Activated naive CD4-positive, alpha-beta T cell treated with anti-CD3 and anti-CD28 coated beads for 36 hours (primary cell): ENCODE measurements at places on chromosomes 4 and X.
A peak's percentile ranks its signal among the peaks of the same experiment; 100 is the strongest.

- DNase-seq: peak; percentile 9
These were observed 35.7 kb downstream of the ZNF518B start for GRCh38 chr4:10421344-10422055.

DNA sequence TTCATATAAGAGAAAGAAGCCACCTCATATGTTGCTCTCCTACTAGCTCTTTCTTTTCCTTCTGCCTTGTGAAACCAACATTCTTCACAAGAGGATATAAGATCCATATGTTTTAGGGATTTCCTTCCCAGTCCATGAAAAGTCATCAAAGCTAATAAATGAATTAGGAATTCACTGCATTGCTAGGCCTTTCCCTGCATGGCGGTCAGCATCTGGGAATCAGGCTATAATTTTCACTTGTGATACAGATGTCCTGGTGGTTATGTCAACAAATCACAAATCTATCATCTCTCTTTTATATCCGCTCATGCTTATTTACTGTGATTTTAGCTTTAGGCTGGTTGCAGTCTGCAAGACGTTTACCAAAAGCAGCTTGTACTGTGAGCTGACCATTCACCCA, 510.0 kb downstream of the NLGN4X start:
- DNase-seq: no peak

DNA sequence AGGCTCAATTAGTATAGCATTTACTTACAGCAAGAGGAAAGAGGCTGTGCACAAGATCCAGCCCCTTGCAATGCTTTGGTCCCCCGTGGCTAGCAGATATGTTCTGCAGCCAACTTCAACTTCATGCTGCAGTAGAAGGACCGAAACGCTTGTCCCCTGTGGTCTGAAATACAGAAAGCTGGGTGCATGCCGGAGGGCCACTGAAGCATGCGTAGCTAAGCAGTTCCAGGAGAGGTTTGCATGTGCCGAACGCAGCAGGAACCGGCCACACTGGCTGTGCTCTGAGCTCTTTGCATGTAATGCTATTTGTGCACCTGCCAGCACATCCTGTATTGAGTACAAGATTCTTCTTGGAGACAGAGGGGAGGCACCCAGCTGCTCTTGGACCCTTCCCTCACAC, 35.8 kb upstream of the SHISA3 start:
- DNase-seq: no peak

DNA sequence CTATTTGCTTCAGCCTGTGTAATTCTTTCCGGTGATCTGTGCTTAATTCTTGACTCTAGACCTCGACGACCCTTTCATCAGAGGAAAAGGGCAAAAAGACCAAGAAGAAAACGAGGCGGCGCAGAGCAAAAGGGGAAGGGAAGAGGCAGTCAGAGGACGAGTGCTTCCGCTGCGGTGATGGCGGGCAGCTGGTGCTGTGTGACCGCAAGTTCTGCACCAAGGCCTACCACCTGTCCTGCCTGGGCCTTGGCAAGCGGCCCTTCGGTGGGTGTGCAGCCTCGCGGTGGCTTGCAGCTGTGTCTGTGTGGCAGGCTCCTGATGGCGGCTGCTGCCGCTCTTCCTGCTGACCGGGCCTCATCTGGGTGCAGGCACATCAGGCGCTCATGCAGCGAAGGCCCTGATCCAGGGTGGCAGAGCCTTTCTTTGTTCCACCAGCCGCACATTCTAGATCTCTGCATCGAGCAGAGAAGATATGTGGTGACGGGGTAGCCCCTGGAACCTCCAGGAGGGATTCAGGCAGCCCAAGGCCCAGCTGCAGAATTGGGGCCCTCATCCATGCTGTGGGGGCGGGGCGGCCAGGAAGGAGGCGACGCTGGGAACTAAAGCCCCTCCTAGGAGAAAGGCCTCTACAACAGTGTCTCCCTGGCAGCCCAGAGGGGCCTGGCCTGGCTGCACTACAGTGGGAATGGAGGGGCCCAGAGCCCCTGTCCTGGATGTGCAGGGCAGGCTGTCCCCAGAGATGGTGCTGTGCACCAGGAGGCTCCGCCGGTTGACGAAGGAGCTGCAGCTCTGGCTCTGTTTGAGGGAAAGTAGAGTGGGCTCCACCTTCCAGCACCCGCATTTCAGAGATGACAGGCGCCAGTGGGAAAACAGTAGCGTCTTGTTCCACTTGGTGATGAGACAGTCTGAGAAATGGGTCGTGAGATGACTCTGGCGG, 32.1 kb downstream of the NELFA start:
- no peak for DNase-seq

GRCh38 chr4:5237086-5237660, 185.9 kb downstream of the STK32B start:
- no peak for DNase-seq

GRCh38 chr4:88880501-88881226, 176.3 kb downstream of the FAM13A start:
- DNase-seq: no peak

DNA sequence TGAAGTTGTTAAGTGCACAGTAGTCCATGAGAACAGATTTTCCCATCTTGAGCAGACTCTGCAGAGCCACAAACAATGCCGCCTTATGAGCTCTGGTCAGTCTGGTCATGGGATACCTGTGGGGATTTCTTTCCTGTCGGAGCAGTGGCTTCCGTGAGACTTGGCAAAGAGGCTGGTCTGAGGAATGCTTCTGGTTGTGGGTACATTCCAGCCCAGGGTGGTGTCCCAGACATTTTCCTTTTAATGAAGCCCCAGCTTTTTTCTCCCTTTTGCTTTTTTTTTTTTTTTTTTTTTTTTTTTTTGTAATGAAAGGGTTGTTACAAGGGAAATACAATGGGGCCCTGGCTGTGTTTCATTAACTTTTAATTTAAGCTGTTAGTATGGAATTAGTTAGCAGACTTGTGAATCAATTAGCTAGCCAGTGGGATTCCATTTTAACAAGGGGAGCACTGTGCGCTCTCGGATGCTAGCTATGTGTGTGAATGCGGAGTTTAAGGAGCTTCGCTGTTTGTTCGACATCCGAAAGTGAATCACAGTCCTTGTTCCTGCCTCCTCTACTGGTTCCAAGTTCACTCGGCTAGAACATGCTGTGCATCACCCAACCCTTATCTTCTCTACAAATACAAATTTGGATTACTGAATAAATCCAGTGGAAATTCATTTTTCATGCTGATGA, 225.1 kb downstream of the CBR4 start:
- no peak for DNase-seq

DNA sequence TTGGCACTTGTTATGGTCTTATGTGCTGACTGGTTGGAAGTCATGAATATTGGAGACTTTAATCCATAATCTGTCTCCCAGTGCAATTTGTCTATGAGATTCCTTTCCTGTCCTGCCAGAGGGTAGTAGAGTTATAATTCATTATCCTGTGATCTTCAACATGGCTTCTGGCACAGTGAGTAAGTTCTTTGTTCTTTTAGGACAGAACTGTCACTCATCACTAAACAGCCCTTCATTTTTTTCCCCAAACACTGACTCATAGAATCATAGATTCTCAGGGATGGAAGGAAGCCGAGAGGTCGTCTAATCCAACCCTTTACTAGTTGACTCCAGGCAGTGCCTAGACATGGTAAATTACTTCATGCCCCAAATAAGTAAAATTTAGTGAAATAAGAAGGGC, 78.4 kb downstream of the LUZP4 start:
- no peak for DNase-seq

- DNase-seq: no peak
These were observed 97.8 kb downstream of the TLL1 start for GRCh38 chr4:165970703-165971420.

DNA sequence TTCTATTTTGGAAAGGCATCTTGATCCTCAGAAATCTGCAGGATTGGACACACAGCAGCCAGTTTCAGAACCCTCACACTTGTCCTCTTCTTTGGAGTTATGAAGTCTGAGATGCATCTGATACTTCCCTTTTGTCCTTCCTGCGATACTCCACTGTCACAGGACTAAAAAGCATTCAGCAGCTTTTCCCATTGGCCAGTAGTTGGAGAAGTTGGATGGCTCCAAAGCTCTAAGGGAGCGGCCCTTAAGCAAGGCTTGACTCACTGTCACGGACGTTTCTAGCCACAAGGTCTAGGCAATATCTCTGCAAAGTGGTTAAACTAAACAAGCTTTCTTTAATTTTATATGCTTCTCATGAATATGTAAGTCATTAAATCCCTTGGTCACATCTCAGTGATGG, 417.0 kb downstream of the AFF2 start:
- no peak for DNase-seq

- DNase-seq: no peak
These were observed 425.2 kb downstream of the PCDH10 start for GRCh38 chr4:133574248-133574647.

GRCh38 chr4:87895964-87896621, 63.3 kb downstream of the MEPE start:
- peak; percentile 36 for DNase-seq

DNA sequence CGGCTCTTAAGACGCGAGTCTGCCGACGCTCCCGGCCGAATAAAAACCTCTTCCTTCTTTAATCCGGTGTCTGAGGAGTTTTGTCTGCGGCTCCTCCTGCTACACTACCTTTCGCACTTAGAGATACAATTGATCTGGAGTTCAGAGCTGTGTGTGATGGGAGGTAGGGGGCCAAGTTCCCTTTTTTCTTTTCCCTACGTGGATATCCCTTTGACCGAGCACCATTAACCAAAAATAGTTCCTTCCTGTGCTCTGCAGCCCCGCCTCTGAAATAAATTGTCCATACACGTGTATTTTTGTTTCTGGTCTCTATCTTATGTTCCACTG, 555 bp upstream of the PGM2 start:
- peak; percentile 13 for DNase-seq

- no peak for DNase-seq
These were observed 685 bp upstream of the TNIP2 start for GRCh38 chr4:2756691-2757350.

GRCh38 chrX:84078991-84079390, 109.0 kb downstream of the RPS6KA6 start:
- no peak for DNase-seq

DNA sequence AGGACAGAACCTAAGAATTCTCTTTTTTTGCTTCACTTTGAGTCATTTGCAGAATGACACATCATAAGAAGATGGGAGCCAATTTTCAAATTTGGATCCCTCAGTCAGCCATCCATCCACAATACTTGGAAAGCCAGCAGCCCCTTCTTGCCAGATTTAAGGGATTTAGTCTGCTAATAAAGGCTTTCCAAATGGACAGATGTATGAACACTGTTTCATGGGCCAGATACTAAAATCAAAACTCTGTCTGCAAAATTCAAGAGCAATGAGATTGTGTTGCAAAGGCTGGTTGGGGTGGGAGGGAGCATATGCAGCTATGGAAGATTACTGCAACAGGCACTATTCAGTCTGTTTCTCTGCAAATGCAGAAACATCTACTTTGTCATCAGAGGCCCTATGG, 37.7 kb upstream of the KCNIP4 start:
- DNase-seq: no peak

GRCh38 chrX:9171841-9172463, 138.0 kb upstream of the FAM9B start:
- DNase-seq: no peak

- DNase-seq: no peak
These were observed 70.2 kb downstream of the TBL1X start for GRCh38 chrX:9535101-9535500.

DNA sequence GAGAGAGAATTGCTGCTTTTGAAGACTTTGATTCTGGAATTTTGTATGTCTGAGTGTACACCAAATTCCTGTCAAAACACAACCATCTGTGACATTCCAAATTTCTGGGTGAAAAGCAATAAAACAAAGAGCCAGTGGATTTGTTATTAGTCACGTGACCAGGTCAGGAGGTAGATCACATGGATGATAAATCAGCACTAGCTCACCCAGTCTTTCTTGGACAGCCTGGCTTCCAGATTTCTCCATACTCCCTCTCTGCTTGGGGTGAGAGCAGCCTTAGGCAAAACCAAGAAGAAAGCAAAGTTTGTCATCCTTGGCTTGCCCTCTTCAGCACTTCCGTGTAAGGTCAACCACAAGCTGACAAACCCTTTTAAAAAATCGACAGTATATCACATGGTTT, 194.2 kb downstream of the CLCN4 start:
- DNase-seq: no peak

GRCh38 chr4:53734584-53735353, 143.5 kb upstream of the LNX1 start:
- DNase-seq: no peak

DNA sequence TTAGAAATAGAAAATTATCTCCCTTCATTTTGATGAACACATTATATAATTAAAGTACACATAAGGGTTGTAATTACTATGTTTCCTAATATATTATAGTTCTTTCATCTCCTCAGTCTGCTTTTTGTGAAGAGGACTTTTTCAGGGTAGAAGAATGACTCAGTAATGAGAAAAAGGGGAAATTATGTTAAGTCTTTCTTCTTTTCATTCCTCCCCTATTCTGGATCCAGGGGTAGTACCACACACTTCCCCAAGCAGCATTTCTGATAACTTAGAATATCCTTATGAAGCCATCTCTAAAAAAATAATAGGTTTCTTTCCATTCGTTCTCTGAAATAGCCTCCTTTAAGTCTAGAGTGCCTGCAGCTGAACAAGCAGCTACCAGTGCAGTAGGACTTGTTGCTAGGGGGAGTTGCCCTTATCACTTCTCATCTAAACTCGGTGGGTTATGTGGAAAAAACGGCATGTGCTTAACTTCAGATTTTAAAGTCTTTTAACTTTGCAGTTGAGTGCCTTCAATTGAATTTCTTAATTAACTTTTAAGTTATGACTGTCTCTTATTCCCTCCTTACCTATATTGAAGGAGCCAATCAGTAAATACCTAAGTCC, 184.8 kb downstream of the ARHGAP24 start:
- DNase-seq: no peak

DNA sequence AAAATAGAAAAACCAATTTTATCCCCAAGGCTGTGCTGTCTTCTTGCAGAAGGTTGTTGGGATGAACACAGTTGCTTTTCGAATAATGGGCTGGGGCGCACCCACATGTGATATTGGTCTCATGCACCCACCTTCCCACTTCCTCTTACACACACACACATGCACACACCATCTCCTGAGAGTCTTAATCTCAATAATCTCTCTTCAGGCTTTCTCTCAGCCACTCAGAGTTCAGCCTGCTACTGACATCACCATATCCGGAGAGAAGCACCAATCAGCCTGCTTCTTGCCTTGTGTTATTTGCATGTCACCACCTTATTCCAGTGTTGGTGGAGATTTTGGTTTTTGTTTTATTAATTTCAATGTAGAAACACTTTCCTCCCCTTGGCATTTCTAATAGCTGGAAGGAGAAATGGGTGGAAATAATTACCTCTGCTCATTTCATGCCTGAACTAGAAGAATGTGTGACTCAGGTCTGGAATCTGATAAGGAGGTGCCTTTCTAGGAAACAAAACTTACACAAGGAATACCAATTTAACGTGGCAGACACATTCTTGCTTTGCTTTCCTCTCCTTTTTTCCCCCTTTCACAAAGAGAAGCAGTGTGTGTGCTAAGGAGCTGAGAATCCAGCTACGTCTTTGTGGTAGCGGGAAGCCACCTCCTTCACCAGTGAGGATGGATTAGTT, 400.2 kb downstream of the MID1IP1 start:
- DNase-seq: peak; percentile 13

- DNase-seq: no peak
These were observed 21.8 kb upstream of the CTSO start for GRCh38 chr4:155975511-155975910.

GRCh38 chr4:92035666-92036065, 268.1 kb upstream of the GRID2 start:
- DNase-seq: no peak
